ENCODE measurements at places on chromosomes 12 and 14.

- DNase-seq = peak; percentile 31
Measured at GRCh38 chr12:92927055-92927435, 2.0 kb downstream of the EEA1 start.

- DNase-seq = no peak
Measured at GRCh38 chr14:99462210-99462609, 18.4 kb downstream of the SETD3 start.

DNA sequence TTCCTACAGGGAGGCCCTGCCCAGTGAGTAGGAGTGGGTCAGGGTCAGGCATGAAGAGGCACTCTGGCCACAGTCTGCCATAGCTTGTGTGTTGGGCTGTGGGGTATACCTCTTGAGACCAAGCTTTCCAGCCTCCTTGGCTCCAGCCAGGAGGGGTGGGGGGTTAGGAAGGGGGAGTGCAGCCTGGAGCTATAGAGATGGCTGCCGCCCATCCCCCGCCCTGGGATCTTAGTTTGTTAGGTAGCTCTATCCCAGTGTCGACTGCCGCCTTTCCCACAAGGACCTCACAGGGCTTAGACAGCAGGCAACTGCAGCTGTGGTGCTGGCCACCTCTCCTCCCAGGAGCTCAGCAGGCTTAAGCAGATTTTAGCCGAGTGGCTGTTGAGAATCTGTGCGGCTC, 216.4 kb downstream of the PLCZ1 start:
- DNase-seq = no peak

- no peak for DNase-seq
Measured at GRCh38 chr12:32264961-32265360, 134.4 kb upstream of the FGD4 start.

GRCh38 chr12:42570076-42570475, 19.5 kb downstream of the PRICKLE1 start:
- DNase-seq = no peak

DNA sequence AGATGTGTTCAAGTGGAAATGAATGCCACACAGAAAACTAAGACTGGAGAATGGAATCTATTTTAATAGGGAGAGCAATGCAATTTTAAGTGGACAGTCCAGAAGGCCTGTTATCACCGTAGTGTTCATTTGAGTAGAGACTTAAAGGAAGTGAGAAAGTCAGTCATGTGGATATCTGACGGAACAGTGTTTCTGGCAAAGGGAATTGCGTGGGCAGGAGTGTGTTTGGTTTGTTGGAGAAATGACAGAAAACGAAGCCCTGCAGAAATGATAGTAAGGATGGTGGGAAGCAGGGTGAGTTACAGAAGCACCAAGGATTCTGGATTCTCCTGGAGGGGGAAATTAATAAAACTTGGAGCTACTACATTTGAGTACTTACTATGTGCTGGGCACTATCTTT, 776.6 kb downstream of the MED13L start:
- DNase-seq = no peak

GRCh38 chr14:68681256-68682011, 111.4 kb downstream of the ZFP36L1 start:
- DNase-seq = no peak

Data from kidney glomerular epithelial cell (primary cell).